ENCODE measurements at places on chromosomes 13 and 19.

GRCh38 chr19:3538965-3539755 is at the start of gene TEKTIP1:
Gene TEKTIP1, plus strand, starts transcription at chr19:3539174. Its CDS starts 4 bp downstream, at chr19:3539178.
- no peak for DNase-seq

DNA sequence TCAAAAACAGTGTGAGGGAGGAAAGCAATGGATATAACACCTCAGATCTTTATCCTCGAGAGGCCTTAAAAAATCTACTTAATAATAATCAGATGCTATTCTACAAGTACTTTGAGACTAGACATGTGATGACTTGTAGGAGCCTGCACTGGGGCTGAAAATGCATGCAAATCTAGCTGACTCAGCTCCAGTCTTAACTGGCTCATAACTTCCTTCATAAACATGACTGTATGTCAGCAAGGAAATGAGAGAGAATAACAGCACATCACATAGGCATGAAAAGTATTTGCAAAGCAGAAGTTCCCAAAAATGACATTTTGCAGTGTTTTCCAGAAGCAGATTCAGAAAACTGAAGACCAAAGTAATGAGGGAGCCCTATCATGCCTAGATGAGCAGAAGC is 38.1 kb downstream of the PSG5 start:
- DNase-seq, result no peak

DNA sequence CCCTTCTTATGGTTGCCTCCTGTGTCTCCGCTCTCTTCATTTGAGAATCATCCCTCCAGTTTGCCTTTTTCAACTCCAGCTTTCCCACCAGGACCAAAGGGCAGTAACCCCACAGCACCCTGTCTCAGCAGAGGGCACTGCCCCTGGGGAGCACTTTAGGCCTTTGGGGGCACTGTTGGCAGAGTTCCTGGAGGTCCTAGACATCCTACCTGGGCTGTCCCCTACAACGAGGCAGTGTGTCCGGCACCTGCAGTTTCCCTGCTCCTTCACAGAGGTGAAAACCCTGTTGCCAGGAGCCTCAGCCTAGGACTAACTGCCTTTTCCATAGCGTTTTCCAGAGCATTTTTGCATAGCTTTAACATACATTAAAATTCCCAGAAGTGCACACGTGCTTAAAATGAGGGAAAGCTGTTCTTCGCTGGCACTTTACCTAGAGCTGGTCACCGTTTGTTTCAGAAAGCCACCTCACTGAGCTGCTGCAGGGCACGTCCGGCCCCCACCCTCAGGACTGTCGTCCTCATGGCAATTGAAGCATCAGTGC is 234.9 kb downstream of the TEX29 start:
- no peak for DNase-seq

- DNase-seq, result no peak
These were observed 61.6 kb downstream of the UNC13A start for GRCh38 chr19:17626456-17627015.

- no peak for DNase-seq
These were observed 851.0 kb upstream of the KLHL1 start for GRCh38 chr13:70959035-70959775.
